ENCODE measurements at places on chromosomes 2 and 18. TPM values are rescaled to one million over a fixed set of nuclear protein-coding genes. Genes with fewer than 3 reads are reported as not detected.

NR4A2 gene
- total RNA-seq = 21.9 TPM

ANKAR gene
- total RNA-seq = 3.3 TPM

UGT1A4 gene
- not detected for total RNA-seq

AMER3 gene
- not detected for total RNA-seq

SFT2D3 gene
- 5.5 TPM for total RNA-seq

LIPG gene
- not detected for total RNA-seq

- no peaks in the 10 kb centered on the region for H3K27me3 ChIP-seq
- DNase-seq = peak; percentile 86
- H3K4me1 ChIP-seq = peaks cover 24% of the 10 kb centered on the region
- H3K4me3 ChIP-seq = peak overlapping the region; percentile 81
Observed at GRCh38 chr2:181456660-181457120, 496 bp upstream of the ITGA4 start.

- peaks cover 8% of the 10 kb centered on the region for H3K36me3 ChIP-seq
- no peaks in the 10 kb centered on the region for H3K27me3 ChIP-seq
- H3K4me3 ChIP-seq = peak overlapping the region; percentile 85
- H3K27ac ChIP-seq = no peak overlapping the region
- DNase-seq = no peak
Observed at GRCh38 chr2:240569998-240570530, 1.8 kb downstream of the RNPEPL1 start.
